Neural crest cell (in vitro differentiated cells): ENCODE measurements at places on chromosomes 6 and 20. TPM values are rescaled to one million over a fixed set of nuclear protein-coding genes. Genes with fewer than 3 reads are reported as not detected.

Gene HLA-DMA
- total RNA-seq, result 0.89 and 1.7 TPM in 2 replicates

- H3K27ac ChIP-seq, result no peak overlapping the region
- DNase-seq, result no peak
- peaks cover 43% of the 10 kb centered on the region for H3K36me3 ChIP-seq
- no peaks in the 10 kb centered on the region for H3K27me3 ChIP-seq
- H3K4me3 ChIP-seq, result no peak overlapping the region
Observed at GRCh38 chr20:35845561-35845960, 73.7 kb downstream of the PHF20 start.

DNA sequence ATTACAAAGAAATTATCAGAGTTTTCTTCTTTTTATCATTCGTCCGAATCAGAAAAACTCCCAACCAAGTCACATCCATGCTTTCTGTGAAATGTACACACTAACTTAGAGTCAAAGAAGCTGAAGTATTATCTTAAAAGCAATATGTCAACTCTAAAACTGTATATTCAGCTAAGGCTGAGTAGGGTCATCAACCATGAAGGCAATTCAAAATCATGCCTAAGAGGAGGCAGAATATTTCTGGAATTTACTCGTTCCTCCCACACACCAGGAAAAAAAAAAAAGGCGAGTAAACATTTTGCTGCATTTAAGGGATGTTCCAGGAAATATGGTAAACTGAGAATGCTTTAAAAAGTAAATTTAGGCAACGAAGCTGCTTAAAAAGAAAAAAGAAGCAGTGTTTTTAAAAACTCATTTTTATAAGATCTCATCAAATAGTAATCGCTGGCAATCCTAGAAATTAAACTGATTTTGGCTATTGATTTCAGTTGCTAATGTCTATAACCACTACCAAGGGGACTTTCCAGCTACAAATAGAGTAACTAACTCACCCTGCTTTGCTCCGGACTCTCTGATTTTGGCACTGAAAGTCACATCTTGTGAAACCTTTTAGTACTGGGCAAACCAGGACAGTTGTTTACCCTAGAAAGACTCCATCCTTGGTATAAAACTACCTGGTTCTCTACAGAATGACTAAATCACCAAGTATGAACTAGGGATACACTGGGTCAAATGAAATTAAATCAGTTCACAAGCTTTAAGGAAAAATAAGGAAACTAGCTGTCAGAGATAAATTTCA is 82.8 kb downstream of the MBOAT1 start:
- no peak for DNase-seq
- H3K27ac ChIP-seq, result no peak overlapping the region
- peaks cover 5% of the 10 kb centered on the region for H3K4me1 ChIP-seq
- H3K36me3 ChIP-seq, result no peaks in the 10 kb centered on the region

Gene DOK5
- 4.1 and 4.4 TPM in 2 replicates for total RNA-seq

- peaks cover 6% of the 10 kb centered on the region for H3K4me1 ChIP-seq
- no peak overlapping the region for H3K27ac ChIP-seq
- peak overlapping the region; percentile 48 for H3K4me3 ChIP-seq
- H3K36me3 ChIP-seq, result peaks cover 2% of the 10 kb centered on the region
- DNase-seq, result no peak
Observed at GRCh38 chr6:165804331-165805066, 141.5 kb upstream of the PDE10A start.

DNA sequence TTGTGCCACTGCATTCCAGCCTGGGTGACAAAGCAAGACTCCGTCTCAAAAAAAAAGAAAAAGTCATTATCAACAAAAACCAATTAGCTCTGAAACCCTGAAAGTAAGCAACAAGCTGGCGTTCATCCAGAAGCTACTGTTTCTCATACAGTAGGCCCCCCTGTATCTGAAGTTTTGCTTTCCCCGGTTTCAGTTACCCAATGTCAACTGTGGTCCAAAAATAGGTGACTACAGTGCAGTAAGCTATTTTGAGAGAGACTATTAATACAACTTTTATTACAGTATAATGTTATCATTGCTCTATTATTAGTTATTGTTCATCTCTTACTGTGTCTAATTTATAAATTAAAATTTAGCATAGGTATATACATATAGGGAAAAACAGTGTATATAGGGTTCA is 135.1 kb downstream of the KIF16B start:
- no peaks in the 10 kb centered on the region for H3K27me3 ChIP-seq
- no peak for DNase-seq
- H3K4me3 ChIP-seq, result no peak overlapping the region

DNA sequence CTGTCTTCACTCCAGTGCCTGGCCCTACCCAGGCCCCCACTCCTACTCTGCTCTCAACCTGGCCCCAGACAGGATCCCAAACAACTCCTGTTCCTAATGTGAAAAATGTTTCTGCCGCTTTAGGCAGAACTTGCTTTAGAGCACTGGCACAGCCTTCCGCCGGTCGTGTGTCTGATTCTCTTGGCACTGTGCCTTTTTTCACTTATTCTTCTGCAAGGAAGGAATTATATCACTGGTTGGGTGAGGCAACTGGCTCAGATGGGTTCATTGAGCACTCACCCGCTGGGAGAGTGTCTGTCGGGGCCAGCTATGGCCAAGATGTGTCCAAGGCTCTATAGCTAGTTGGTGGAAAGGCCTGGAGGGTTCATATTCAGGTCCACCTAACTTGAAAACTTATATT is 33.6 kb upstream of the HLA-A start:
- DNase-seq, result no peak
- H3K27ac ChIP-seq, result no peak overlapping the region
- H3K4me1 ChIP-seq, result no peaks in the 10 kb centered on the region
- H3K36me3 ChIP-seq, result no peaks in the 10 kb centered on the region
- H3K27me3 ChIP-seq, result peaks cover 60% of the 10 kb centered on the region
- no peak overlapping the region for H3K4me3 ChIP-seq

Gene RIPPLY2
- total RNA-seq, result 0.66 and 0.72 TPM in 2 replicates

Gene PPIL6
- total RNA-seq, result 2.2 and 3.3 TPM in 2 replicates

DNA sequence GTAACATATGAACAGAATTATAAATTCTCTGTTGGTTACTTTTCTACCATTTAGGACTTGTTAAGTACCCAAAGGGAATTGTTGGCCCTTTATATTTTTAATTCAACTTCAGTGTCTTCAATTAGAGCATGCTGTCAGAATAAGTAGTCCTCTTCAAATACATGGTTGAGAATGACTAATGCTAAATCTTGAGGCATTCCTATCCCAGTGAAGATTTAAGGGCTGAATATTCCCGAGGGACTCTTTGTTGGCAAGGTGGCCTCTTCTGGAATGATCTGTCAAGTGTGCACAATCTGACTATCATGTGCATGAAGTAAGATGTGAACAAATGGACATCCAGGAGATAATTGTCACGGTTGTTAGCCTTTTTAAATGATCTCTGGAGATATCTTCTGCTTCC is 421.7 kb downstream of the BMP2 start:
- no peaks in the 10 kb centered on the region for H3K27me3 ChIP-seq
- H3K36me3 ChIP-seq, result no peaks in the 10 kb centered on the region
- no peaks in the 10 kb centered on the region for H3K4me1 ChIP-seq
- H3K27ac ChIP-seq, result no peak overlapping the region
- no peak overlapping the region for H3K4me3 ChIP-seq
- DNase-seq, result no peak

DNA sequence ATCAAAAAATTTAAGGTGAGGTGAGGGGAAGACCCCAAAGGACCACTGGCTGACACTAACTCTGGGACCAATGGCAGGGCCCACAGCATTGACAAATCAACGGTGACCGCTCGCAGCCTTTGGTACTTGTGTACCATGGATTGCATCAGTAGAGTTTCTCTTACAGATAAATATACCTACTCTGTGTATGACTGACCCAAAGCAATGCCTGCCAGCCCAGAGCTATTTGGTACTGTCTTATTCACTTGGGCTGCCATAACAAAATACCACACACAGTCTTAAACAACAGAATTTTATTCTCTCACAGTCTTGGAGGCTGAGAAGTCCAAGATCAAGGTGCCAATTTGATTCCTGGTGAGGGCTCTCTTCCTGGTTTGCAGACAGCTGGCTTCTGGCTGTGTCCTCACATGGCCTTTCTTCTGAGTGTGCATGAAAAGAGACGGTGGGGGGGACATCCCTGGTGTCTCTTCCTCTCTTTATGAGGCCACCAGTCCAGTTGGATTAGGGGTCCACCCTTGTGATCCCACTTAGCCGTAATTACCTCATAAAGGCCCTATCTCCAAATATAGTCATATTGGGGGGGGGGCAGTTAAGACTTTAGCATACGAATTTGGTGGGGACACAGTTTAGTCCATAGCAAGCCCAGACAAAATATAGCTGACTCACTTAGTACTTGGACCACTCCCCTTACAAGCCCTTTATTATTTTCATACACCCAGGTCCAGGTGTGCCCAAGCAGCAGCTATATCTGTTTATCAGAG is 336.3 kb downstream of the CD83 start:
- no peaks in the 10 kb centered on the region for H3K36me3 ChIP-seq
- no peak overlapping the region for H3K4me3 ChIP-seq
- peaks cover 29% of the 10 kb centered on the region for H3K27me3 ChIP-seq
- no peak for DNase-seq
- H3K27ac ChIP-seq, result no peak overlapping the region

Gene HSD17B8
- 3.3 and 4.4 TPM in 2 replicates for total RNA-seq

Gene ENPP1
- total RNA-seq, result 4.0 and 4.9 TPM in 2 replicates

DNA sequence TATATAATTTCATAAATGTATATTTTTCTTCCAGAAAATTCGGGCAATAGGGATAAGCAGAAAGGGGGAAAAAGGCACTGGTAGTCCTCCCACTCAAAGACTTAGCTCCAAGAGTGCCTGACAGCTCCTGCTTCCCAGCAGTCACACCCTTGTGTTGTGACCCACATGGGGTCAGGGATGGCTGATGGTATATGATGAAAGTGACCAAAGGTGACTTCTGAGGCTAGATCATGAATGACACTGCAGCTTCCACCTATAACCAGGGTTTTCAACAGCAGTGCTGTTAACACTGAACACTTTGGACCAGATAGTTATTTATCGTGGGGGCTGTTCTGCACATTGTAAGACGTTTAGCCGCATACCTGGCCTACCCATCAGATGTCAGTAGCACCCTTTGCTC is 22.3 kb downstream of the FAM50B start:
- no peaks in the 10 kb centered on the region for H3K36me3 ChIP-seq
- peaks cover 4% of the 10 kb centered on the region for H3K4me1 ChIP-seq
- H3K4me3 ChIP-seq, result no peak overlapping the region

DNA sequence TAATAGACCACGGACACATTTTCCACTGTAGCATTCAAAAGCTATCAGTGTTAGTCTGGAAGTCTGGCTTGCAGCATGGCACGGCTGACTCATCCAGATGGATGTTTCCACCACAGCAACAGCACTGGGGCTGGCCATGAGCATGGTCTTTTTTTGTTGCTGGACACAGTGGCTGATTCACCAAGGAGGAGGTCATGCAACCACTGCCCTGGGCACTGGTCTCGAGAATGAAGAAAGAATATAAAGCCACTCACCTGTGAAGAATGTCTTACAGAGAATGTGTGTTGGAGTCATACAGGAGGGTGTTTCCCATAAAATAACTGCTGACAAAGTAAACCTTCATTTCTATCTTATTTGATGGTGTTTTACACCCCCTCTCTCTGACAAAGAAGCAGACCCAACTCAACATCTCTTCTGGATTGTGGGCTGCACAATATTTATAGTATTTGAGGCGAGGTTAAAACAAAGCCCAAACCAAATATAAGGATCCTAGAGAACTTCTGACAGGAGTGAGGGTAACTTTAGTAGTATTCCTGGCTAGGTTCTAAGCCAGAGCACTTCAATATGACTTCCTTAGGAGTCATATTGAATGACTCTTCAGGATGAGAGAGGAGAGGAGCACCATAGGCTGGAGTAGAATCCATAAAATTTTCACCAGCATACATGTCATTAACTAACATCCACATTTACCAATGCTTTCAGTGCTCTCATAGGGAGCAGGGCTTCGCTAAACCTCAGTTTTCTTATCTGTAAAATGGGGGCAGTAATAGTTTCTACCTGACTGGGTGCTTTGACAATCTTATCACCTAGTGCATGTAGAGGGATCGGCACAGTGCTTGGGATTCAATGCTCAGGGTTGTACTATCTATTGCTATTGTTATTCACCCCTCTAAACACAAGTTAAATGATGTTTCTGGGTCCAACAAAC is 121.4 kb downstream of the KIF13A start:
- H3K4me1 ChIP-seq, result peaks cover 40% of the 10 kb centered on the region
- H3K36me3 ChIP-seq, result no peaks in the 10 kb centered on the region
- H3K27ac ChIP-seq, result no peak overlapping the region
- no peak overlapping the region for H3K4me3 ChIP-seq
- no peak for DNase-seq

GRCh38 chr20:12061466-12061865 is 143.8 kb downstream of the BTBD3 start:
- no peak overlapping the region for H3K4me3 ChIP-seq
- no peaks in the 10 kb centered on the region for H3K36me3 ChIP-seq
- H3K27ac ChIP-seq, result no peak overlapping the region

- peaks cover 27% of the 10 kb centered on the region for H3K4me1 ChIP-seq
- DNase-seq, result no peak
- H3K27ac ChIP-seq, result no peak overlapping the region
- H3K27me3 ChIP-seq, result peaks cover 15% of the 10 kb centered on the region
Observed at GRCh38 chr6:136251394-136251793, 1.3 kb upstream of the MTFR2 start.

GRCh38 chr20:39268981-39269461 is 306.9 kb downstream of the DHX35 start:
- H3K4me1 ChIP-seq, result peaks cover 15% of the 10 kb centered on the region
- no peaks in the 10 kb centered on the region for H3K36me3 ChIP-seq
- H3K27ac ChIP-seq, result peak overlapping the region; percentile 73
- H3K4me3 ChIP-seq, result no peak overlapping the region
- no peaks in the 10 kb centered on the region for H3K27me3 ChIP-seq

DNA sequence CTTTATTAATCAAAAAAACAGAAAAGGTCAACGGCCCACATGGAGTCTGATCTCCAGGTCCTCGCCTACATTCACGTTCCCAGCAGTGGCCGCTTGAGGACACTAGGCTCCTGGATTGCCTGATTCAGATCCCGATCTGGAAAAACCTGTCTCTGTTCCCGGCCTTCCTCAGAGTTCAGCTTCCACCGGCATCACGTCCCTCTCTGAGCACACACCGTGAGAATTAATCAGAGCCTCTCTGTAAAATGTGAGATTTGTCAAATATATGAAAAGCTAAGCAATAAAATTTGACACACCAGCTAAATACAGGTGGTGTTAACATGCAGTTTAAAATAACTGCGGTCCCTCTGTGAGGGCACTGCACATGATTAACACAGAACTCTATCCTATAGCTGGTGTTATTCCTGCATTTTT is 122.8 kb upstream of the COL21A1 start:
- peaks cover 23% of the 10 kb centered on the region for H3K4me1 ChIP-seq
- H3K4me3 ChIP-seq, result no peak overlapping the region
- no peak overlapping the region for H3K27ac ChIP-seq
- no peaks in the 10 kb centered on the region for H3K36me3 ChIP-seq
- no peaks in the 10 kb centered on the region for H3K27me3 ChIP-seq

Gene MOG
- not detected in 2 replicates for total RNA-seq

GRCh38 chr6:133893946-133894345 is 5.0 kb downstream of the TCF21 start:
- peaks cover 3% of the 10 kb centered on the region for H3K36me3 ChIP-seq
- H3K27me3 ChIP-seq, result peaks cover 100% of the 10 kb centered on the region
- peaks cover 16% of the 10 kb centered on the region for H3K4me1 ChIP-seq
- H3K27ac ChIP-seq, result no peak overlapping the region
- no peak overlapping the region for H3K4me3 ChIP-seq
